ENCODE measurements at places on chromosomes 1 and 21.

DNA sequence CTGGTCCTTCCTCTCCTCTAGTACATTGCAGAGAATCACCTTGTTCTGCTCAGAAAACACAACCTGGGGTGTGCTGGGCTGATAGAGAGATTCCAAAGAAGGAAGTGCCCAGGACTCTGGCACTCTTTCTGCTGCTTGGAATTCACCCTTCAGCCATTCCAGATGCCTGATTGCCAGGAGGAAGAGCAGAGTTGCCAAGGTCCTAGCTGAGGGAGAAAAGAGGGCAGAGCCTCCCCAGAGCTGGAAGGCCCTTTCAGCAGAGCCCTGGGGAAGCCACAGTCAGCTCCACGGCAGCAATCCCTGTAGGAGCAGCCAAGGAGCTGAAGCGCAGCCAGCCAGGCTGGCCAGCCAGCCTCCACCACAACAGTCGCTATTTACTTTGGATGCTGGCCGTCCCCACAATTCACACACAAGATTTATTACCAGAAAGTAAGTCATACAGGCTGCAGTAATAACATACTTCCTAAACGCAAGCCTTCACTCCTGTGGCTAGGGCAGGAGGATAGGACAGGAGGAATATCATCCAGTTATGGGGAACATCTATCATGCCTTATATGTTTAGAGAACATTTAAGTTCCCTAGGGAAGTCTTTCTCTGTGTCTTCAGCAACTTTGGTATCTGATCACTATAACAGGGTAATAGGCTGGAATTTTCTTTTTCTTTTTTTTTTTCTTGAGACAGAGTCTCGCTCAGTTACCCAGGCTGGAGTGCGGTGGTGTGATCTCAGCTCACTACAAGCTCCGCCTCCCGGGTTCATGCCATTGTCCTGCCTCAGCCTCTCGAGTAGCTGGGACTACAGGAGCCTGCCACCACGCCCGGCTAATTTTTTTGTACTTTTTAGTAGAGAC is 36.6 kb upstream of the SLC44A3 start:
- no peak for DNase-seq

- no peak for DNase-seq
Observed at GRCh38 chr1:41689139-41689538, 204.7 kb upstream of the EDN2 start.

- no peak for DNase-seq
Observed at GRCh38 chr1:184187097-184187496, 135.6 kb downstream of the TSEN15 start.

GRCh38 chr1:204180133-204180532 is 14.0 kb upstream of the REN start:
- DNase-seq = no peak

DNA sequence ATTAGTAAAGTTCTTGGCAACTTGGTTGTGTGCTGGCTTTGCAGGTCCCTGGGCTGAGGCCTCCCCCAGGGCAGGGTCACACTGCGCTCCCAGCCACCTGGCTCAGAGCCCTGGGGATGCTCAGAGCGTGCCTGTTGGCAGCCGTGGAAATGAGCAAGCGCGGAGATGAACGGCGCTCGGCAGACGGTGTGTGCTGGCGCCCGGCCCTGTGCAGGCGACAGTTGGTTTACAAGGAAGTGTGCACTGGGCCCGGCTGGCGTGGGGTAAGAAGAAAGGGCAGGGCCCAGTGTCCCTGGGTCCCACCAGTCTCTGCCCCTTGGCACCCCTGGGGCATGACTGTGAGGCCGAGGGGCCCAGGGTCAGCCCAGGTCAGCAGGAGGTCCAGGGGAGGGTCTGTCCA is 25.7 kb upstream of the PEX10 start:
- DNase-seq = no peak

DNA sequence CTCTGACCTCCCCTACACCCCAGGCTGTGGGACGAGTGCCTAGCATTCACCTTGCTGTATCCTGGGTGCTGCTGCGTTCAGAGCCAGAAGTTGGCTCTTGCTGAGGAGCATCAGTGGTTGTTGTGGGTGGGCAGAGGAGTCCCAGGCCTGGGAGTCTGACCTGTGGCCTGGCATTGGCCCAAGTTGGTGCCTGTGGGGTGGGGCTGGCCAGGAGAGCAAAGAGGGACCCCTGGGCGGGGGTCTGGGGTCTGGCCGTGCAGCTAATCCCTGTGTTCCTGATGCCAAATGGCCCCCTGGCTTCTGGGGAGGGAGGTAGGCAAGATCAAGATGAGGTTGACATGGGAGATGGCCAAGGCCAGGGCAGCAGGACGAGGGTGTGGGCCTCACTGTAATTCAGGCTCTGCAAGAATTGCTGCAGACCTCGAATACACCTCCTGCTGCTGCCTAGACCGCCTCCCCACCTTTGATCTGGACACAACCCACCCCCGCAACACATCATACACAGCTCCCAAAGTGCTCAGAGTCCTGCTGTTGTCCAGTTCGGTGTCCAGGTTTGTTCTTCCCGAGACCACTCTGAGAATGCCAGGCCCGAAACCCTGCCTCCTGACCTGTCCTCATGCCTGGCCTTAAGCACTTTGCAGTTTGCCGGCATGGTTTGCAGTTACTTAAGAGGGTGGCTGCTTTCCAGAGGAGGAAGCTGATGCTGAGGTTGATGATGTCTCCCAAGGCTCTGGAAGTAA is 28.7 kb downstream of the CDK18 start:
- no peak for DNase-seq

- no peak for DNase-seq
Observed at GRCh38 chr1:224873434-224874369, 55.8 kb upstream of the DNAH14 start.

- DNase-seq = no peak
Observed at GRCh38 chr1:203305809-203306088, 430 bp downstream of the BTG2 start.

- DNase-seq = peak; percentile 38
Observed at GRCh38 chr1:6423321-6423999, 1.1 kb upstream of the ESPN start.

DNA sequence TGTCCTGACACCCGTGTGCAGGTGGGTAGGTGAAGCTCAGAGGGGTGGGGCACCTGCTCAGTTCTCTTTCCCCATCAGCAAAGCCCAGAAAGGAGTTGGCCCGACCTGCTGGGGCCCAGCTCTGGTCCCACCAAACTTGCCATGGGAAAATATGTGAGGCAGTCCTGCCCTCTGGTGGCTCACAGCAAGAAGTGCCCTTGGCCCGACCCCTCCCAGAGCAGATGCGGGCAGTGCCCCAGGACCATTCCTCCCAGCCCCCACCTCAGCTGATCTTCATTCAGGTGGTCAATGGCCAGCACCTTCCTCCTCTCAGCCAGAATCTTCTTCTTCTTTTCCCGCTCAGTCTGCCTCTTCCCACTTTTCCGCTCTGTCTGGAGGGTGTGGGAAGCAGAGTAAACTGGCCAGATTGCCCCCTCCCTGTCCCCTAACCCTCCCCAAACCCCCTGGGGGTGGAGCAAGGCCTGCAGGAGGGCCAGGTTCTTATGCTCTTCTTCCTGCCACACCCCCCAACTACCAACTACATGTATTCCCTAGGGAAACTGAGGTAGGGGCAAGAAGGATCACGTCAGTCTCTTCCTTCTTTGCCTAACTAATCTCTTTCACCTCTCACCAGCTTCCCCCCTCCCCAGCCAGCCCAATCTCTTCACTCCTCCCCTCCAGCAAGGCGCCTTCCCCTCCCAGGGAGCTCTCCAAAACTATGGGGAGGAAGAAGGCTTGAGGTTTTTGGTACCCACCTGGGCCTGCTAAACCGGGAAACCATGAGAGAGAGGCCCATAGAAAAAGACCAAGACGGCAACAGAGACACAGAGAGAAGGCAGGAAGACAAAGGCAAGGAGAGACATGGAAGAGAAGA is 15.6 kb downstream of the TNNT2 start:
- no peak for DNase-seq

DNA sequence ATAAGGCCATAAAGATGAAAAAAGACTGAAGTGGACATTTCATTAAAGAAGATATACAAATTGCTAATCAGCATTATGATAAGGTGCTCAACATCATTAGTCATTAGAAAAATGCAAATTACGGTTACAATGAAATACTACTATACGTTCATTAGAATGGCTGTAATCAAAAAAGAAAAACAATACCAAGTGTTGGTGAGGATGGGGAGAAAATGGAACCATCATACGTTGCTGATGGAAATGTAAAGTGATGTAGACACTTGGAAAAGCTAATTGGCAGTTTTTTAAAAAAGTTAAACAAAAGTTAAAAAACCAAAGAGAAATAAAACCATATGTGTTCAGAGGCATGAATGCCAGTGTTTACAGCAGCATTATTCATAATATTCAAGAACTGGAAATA is 8.6 kb upstream of the SOD1 start:
- no peak for DNase-seq

- no peak for DNase-seq
Observed at GRCh38 chr21:16537501-16537900, 807.7 kb downstream of the USP25 start.

DNA sequence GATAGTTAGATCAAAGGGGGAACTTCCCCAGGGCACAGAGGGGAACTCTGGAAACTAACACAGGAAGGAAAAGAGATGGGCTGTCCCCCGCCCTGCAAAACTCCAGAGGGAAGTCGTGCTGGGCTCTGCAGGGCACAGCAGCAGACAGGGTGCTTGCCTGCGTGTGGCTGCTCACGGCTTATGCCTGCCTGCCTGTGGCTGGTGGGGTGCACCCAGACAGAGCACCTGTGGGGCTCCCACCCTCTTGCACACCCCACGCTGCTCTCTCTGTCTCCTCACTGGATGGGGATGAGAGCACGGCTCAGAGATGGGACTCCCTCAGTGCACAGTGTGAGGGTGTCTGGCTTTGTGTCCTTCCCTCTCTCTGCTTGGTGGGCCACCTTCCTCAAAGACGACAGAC is 13.5 kb upstream of the ETV3L start:
- no peak for DNase-seq

DNA sequence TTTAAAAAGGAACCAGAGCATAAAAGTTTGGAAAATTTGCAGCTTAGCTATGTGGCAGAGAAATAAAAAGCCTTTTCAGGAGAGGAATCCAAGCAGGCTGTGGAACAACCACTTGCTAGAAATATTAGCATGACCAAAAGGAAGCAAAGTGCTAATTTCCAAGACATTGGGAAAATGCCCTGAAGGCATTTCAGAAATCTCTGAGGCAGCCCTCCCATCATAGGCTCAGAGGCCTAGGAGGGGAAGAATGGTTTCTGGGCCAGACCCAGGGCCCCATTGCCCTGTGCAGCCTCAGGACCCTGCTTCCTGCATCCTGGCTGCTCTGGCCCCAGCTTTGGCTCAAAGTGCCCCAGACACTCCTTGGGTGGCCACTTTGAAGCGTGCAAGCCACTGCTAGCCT is 56.8 kb downstream of the TENT5C start:
- no peak for DNase-seq

DNA sequence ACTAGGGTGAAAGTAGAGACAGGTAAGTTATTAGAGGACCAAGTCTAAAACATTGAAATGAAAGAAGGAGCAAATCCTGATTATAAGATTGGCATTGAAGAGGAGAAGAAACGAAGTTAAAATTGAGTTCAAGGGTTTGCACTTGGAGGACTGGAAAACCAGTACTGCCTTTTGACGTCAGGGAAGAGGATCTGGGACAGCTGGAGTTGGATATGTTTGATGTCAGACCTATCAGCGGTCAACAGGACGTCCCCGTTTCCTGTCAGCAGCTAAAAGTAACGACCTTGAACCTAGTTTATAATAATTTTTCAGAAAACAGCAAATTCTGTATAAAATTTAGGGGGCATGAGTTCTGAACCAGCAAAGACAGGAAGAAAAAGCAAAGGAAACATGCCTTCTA is 1.2 kb upstream of the NID1 start:
- no peak for DNase-seq

GRCh38 chr1:206808615-206809014 is 36.3 kb upstream of the IL10 start:
- peak; percentile 31 for DNase-seq

DNA sequence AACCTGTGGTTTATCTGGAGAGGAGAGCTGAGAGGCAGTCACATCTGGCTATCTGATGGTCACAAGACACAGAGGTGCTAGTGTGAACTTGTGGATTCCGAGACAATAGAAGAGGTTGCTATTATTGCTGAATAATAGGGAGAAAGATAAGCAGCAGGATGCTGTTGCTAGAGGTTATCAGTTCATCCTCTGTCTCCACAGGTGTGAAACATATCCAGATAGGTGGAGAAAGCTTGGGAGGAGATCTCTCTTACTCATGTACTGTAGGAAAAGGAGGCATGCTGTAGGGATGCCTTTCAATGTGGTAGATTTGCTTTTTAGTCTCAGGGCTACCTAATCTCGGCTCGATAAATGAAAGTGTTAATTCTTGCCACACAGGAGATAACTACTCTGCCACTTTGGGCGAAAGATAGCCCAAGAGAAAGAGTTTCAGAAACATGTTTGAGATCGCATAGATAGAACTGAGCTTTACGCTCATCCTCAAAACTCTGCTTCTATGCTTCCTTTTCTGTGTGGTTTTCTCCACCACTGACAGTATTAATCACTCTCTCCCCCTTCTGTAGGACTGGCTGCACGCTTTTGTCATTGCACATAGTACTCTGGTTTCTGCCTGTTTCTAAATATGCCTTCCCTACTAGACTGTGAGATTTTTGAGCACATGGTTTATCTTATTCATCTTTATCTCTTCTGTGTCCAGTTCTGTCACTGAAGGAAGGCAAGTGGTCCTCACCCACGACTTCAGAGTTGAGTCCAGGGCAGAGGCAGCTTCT is 36.7 kb upstream of the PLXNA2 start:
- no peak for DNase-seq

DNA sequence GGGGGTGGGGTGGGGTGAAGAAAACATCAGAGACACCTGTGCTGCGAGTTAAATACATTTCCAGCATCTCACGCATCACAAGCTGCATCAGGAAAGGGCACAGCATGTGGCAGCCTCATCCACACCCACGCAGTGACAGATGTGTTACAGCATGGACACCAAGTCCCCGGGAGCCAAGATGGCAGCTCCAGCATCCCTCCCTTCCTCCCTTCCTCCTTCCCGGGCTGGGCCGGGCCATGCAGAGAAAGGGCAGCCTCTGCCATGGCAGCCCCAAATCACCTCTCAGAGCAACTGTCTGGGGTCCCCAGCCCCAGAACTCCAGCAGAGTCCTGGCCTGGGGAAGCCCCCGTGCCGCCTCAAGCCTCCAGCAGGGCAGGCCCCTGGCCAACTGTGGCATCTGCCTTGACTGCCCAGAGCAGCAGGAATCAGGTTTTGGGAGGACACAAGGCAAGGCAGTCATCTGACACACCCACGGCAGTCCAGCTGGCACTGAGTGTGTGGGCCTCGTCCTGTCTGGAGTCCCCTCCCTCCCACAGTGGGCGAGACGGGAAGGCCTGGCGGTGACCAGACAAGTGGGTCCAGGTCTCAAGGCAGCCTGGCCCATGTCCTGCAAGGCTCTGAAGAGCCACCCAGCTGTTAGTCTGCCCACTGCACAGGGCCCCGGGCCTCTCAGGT is 6.2 kb downstream of the SMIM1 start:
- no peak for DNase-seq

Measured in stimulated activated CD4-positive, alpha-beta T cell treated with anti-CD3 and anti-CD28 coated beads, TNF-alpha, amount 100 ng/mL, for 1 hour (primary cell).